ENCODE measurements at places on chromosomes 13 and 19. TPM values are rescaled to one million over a fixed set of nuclear protein-coding genes. Genes with fewer than 3 reads are reported as not detected.

LRRC4B gene
- 0.05 TPM for total RNA-seq

ZNF558 gene
- 34.0 TPM for total RNA-seq

SH2D3A gene
- not detected for total RNA-seq

ACER1 gene
- total RNA-seq, result not detected

GDF15 gene
- total RNA-seq, result 116 TPM

SYCN gene
- not detected for total RNA-seq

FXYD7 gene
- total RNA-seq, result not detected

PSG3 gene
- total RNA-seq, result not detected

ZNF575 gene
- not detected for total RNA-seq

ZNF560 gene
- not detected for total RNA-seq

FUT1 gene
- 0.03 TPM for total RNA-seq

DNA sequence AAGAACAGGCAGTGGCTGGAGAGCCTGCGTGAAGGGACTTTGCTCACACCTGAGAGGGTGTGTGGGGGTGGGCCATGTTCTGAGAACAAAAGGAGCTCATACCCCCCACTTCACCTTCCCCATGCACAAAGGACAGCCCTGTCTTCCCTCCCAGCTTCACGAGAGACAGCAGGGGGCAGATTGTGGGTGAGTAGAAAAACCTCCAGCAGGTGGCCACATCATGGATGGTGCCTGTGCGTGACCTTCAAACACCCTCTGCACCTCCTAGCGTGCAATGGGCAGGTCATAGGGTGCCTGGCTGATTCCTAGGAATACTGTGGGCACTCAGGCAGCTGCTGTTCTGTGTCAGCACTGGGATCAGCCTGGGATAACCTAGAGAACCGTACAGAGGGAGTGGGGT, 36.3 kb upstream of the PSG9 start:
- DNase-seq, result no peak

- no peak for DNase-seq
Measured at GRCh38 chr19:3145909-3146676, 10.3 kb downstream of the GNA15 start.

GRCh38 chr13:96822895-96823294, 171.4 kb downstream of the OXGR1 start:
- peak; percentile 24 for DNase-seq

GRCh38 chr13:86729206-86729605, 930.0 kb upstream of the SLITRK6 start:
- no peak for DNase-seq

GRCh38 chr13:103487841-103488240, 421.6 kb upstream of the SLC10A2 start:
- DNase-seq, result no peak

DNA sequence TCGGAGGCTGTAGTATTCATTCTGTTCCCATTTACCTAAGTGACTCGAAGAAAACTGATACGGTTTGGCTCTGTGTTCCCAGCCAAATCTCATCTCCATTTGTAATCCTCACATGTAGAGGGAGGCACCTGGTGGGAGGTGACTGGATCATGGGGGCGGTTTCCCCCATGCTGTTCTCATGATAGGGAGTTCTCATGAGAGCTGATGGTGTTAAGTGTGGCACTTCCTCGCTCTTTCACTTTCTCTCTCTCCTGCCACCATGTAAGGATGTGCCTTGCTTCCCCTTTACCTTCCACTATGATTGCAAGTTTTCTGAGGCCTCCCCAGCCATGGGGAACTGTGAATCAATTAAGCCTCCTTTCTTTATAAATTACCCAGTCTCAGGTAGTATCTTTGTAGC, 23.5 kb downstream of the SLAIN1 start:
- no peak for DNase-seq

DNA sequence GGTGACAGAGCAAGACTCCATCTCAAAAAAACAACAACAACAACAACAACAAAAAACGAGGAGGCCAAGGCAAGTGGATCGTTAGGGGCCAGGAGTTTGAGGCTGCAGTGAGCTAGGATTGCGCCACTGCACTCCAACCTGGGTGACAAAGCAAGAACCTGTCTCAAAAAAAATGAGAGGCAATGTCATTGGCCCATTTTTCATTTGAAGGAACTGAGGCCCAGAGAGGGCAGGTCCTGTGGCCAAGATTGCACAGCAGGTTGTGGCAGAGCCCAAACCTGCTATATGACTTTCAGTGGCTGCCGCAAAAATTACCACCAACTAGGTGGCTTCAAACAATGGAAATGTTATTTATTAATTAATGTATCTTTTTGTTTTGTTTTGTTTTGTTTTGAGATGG, 5.5 kb downstream of the PIK3R2 start:
- DNase-seq, result no peak

- DNase-seq, result no peak
Measured at GRCh38 chr13:109331011-109331433, 455.4 kb downstream of the IRS2 start.

DNA sequence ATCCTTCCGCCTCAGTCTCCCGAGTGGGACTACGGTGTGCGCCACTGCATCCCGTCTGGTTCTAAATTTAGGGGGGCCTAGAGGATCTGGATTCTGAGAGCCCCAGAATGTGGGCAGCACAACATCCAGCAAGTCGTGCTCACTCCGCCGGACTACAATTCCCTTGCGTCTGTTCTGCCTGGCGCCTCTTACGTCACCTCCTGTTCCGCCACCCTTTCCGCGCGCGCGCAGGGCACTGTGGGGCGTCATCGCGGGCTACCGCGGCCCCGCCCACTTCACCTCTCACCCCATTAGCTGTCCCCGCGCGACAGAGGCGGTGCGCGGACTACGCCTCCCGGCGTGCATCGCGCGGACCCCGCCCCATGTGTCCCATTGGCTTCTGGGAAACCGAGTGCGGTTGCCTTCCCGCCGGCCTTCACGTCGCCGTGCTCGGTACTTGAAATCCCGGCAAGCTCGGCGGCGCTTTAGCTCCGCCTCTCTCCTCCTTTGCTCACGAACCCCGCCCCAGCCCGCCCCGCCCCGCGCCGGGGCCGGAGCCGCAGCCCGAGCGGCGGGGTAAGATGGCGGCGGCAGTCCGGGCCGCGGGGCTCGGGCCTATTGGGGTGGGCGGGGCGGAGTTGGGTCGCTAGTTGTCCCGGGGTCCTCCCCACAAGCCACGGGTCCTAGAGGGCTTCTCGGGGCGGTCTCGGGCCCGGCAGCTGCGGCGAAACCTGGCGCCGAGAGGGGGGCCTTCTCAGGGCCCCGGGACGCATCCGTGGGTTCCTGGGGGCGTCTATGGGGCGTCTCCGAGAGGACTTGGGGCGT, at the start of gene SCAF1:
TSS of gene SCAF1 (plus strand) at position 522 of the 804 bp plus-strand sequence. CDS start 2,818 bp downstream, outside the sequence.
- DNase-seq, result peak; percentile 99

GRCh38 chr19:12075538-12076139, 11.1 kb downstream of the ZNF844 start:
- DNase-seq, result no peak

DNA sequence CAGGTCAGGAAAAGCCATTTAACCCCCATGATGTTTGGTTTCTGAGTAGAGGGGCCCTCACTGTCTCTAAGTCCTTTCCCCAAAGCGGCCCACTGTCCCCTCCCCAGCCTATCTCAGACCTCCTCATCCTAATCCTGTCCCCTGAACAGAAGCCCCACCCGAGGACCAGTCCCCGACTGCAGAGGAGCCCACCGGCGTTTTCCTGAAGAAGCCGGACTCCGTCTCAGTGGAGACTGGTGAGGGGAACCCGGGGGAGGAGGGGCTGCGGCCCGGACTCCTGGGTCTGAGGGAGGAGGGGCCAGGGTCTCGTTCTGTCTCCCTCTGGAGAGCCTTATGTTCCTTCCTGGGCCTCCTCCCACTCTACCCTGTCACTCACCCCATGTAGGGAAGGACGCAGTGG, 2.9 kb downstream of the MYBPC2 start:
- no peak for DNase-seq

DNA sequence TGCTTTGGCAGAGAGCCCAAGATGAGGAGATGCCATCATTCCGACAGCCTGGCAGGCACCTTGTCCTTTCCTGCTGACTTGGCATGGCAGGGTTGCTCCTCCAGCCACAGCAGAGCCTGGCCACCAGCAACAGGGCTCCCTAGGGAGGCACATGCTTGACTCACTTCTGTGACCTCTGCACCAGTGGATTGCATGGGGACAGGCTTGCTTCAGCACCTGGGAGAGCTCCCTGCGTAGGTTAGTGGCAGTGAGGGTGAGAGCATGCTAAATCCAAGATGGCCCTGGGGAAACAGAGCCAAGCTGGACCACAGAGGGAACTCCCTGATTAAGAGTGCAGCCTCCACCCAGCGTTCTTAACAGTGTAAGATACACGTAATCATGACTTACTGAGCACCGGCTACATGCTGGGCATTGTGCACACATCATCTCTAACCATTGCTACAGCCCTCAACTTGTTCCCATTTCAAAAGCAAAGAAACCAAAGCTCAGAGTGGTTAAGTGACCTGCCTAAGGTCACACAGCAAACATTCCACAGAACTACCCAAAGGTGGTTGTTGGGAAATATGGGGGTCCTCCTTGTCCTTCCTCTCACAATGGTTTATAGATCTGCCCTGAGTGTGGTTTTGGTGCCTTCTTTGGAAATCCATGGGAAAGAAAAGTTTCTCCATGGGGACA, 116.6 kb upstream of the UQCRFS1 start:
- DNase-seq, result no peak

DNA sequence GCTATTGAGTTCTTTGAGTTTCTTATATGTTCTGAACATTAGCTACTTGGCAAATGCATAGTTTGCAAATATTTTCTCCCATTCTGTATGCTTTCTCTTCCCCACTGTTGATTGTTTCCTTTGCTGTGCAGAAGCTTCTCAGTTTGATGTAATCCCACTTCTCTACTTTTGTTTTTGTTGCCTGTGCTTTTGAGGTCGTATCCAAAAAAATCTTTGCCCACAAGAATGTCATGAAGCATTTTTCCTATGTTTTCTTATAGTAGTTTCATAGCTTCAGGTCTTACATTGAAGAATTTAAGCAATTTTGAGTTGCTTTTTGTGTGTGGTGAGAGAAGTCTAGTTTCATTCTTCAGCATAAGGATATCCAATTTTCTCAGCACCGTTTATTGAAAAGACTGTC, 536.7 kb upstream of the ARGLU1 start:
- DNase-seq, result no peak

DNA sequence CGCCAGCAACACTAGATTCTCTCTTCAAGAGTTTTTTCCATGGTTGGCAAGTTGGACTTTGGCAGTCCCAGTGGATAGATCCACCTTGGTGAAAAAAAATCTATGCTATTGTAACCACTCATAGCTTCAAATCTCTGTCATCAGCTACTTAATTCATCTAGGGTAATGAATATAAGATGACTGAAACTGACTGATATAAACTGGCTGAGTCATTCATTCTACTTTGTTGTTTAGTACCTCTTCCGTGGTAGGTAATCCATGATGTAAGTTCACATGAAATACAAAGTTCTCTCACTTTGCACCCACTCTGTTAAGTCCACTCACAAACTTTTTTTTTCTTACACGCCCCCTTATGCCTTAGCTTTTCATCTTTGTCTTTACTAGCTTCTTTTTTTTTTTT, 1381.5 kb downstream of the SLITRK5 start:
- no peak for DNase-seq

DNA sequence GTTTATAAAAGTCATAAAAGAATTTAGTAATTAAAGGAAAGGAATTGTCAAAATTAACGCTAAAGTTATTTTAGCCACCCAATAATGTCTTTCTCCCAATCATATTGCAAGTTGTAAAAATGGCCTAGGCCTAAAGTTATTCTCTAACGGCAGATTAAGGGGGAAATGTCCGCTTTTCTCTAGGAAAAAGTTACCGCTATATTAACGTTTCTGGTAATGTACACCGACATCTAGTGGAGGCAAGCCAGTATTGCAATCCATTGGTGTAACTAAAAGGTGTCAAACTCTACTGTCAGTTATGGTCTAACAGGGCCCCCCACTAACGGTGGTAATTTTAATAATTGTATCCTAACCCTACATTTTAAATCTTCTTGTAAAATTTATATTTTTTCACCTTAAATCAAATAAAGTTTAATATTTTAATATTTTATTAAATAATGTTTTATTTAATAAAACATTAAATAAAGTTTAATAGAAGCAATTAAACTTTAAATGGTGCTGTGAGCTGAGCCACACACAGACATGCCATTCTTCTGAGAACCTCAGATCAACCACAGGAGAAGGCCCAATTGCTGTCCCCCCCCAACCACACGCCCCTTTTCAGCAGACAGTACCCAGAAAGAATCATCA, 35.9 kb upstream of the ZSCAN5A start:
- peak; percentile 60 for DNase-seq

DNA sequence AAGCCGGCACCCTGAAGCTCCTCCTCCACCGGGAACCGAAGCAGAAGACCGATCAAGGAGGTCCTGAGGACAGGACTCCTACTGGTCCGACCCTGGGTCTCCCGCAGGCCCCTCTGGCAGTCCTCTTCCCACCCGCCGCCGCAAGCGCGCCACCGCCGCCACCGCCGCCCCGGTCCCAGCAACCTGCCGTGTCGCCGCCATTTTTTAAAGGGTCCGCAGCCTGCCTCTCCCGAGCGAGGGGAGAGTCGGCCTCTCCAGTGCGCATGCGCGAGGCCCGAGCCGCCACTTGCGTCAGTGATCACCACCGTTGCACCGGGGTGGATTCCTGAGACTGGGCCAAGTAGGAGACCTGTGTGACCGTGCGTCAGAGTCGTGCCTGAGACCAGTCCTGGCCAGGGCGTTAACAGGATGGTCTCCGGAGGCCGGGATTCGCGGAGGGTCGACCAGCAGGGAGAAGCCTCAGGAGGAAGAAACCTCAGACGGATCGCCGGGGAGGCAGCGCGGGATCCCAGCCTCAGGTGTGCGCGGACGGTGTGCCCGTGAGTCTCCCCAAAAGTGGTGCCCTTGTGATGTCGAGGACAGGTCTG, 51.6 kb downstream of the ZNF146 start:
- DNase-seq, result no peak

DNA sequence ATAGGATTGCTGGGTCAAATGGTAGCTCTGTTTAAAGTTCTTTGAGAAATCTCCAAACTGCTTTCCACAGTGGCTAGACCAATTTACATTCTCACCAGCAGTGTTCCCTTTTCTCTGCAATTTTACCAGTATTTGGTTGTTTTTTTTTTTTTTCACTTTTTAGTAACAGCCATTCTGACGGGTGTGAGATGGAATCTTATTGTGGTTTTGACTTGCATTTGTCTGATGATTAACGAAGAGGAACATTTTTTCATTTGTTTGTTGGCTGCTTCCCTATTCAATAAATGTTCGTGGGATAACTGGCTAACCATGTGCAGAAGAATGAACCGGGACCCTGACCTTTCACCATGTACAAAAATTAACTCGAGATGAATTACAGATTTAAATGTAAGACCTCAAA, 31.2 kb downstream of the CYP4F2 start:
- no peak for DNase-seq

- no peak for DNase-seq
Measured at GRCh38 chr13:78909276-78909675, 250.3 kb upstream of the OBI1 start.

DNA sequence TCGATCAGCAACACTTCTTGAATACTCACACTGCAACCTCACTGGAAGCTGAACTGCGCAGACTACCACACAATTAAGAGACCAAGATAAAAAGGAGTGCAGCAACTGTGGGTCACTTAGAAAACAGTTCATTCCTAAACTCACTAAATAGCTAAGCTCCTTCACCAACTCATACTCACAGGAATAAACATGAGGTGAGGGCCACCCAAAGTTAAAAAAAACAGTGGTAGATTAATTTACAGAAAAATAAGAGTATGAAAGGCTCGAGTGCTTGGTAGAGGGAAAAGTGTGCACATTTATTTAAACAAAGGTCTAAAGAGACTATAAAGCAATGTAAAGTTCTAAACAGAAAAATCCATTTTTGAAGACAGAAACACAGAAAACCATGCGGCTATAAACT, 7.6 kb downstream of the ANKRD10 start:
- peak; percentile 25 for DNase-seq

- no peak for DNase-seq
Measured at GRCh38 chr13:27964741-27965323, 4.3 kb downstream of the CDX2 start.

All from myocyte (in vitro differentiated cells).